RCC 7860 (cell line): ENCODE measurements at places on chromosomes 3 and 15.

DNA sequence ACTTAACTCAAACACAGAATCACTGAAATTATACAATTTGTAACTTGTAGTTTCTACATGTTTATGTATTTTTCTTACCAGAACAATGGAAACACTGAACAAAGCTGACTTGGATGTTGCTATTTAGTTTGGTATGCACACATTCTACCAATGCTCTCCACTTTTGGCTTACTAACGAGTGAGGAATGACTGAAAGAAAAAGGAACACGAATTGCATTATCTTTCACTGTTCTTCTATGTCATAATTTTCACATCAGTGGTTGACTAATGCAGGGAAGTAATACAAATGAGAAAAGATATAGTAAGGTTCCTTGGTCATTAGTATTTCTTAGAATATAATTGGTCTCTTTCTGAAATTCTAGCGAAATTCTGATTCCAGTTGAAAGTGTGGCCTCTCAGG is 9.8 kb upstream of the CNTN3 start:
- no peak for DNase-seq

- DNase-seq: peak; percentile 17
Observed at GRCh38 chr3:38829404-38829803, 13.4 kb upstream of the SCN10A start.

DNA sequence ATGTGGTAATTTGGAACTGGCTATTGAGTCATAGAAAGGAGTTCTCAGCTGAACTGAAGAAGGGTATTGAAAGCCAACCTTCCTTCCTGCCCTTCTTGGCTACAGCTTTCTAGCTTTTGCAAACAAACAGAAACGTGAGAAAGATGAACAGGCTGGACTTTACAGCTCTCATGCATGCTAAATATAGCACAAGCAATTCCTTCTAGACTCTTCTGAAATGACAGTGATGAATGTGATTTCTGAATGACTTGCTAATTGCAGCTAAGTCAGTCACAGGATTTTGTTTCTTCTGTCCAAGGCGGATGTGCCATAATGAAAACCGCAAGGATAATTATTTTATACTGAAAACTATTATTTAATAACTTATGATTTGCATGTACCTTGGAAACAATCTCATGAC is 36.3 kb downstream of the BCHE start:
- DNase-seq: no peak

DNA sequence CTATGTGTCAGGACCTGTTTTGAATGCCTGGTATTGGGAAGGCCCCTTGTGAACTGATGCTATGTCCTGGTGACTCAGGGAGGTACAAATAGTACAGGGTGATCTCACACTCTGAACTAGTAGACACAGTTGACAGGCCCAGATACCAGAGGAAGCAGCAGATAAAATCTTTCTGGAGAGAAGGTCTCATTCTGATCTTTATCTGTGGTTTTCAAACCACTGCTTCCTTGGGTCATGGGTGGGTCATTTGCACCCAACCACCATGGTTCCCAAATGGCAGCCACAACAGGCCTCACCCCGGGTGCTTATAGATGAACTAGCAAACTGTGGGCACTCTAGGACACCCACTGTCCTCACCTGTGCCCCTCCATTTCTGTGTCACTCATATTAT is 43.4 kb downstream of the PXYLP1 start:
- DNase-seq: peak; percentile 84

DNA sequence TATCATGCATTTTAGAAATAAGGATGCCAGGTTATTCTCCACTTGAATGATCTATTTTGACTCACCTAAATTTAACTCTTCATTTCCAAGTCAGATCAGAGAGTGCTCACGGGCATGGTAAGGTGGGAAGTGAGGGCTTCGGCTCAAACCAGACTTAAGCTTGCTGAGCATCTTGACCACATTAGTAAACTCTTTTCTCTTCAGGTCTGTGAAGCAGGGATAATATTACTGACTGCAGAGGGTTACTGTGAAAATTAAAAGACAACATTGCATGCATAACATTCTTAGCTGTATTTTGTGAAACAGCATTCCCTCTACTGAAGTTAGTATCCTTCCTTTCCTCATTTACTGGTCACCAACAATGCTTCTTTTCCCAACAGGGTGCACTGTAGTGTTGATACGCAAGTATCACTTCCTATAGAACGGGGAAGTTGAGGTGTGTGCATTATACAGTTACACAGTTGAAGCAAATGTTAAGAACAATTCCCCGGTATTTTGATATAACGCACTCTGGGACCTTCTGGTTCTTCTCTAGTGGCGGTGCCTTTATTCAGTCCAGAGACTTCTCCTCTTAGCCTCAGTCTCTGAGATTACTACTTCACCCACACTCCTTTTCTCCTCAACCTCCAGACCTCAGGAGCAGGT is 74.1 kb upstream of the MNS1 start:
- no peak for DNase-seq
